Activated CD4-positive, alpha-beta memory T cell treated with anti-CD3 and anti-CD28 coated beads for 36 hours (primary cell): ENCODE measurements at places on chromosomes 12 and 14.
A peak's percentile ranks its signal among the peaks of the same experiment; 100 is the strongest.

DNA sequence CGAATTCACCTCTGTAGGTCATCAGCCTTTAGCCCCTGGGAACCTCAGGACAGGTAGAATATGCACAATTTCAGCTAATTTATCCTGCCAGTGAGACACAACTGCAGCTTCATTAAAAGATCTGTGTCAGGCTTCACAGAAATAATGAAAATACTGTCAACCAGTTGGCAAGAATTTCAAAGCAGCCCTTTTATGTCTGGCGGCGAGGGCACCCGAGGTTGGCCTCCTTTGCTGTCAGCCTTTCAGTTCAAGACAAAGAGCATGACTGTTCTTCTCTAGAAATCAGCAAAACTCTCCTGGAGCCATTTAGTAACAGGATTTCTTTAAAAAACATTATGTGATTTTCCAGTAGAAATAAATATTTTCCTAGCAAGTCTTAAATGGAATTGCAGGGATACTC, 75.9 kb downstream of the BBS10 start:
- no peak for DNase-seq

DNA sequence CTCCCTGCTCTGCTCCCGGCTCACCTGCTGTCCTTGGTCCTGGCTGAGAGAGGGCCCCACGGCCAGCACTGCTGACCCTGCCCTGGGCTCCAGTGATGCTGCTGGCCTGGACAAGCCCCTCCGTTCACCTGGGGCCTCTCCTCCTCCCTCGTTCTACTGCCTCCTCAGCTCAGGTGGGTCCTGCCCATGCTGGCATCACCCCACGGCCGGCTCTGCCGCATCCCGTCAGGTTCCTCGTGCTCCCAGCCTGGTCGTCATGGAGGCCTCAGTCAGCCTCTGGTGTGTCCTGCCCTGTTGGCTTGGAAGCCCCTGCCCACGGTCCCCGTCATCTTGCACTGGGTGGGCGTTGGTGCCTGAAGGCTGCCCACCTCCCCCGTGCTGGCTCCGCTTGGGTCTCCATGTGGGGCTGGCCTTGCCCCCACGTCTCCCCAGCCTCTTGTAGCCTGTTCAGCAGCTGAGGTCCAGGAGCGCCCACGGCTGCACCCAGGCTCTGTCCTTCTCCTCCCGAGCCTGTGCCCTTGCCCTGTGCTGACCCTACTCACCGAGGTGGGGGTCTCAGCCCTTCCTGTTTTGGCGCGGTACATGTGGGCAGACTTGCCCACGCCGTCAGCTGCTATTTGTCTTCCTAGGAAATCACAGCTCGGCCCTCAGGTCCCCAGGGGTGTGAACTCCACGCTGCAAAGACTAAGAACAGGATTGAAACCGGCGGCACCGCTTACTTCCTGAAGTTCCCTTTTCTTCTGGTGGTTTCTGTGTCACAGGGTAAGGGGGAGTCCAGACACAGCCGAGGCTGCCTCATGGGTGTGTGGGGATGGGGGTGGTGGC, 121.6 kb downstream of the TMEM121 start:
- DNase-seq: no peak

- no peak for DNase-seq
These were observed 6.9 kb downstream of the RTRAF start for GRCh38 chr14:51996148-51996746.

DNA sequence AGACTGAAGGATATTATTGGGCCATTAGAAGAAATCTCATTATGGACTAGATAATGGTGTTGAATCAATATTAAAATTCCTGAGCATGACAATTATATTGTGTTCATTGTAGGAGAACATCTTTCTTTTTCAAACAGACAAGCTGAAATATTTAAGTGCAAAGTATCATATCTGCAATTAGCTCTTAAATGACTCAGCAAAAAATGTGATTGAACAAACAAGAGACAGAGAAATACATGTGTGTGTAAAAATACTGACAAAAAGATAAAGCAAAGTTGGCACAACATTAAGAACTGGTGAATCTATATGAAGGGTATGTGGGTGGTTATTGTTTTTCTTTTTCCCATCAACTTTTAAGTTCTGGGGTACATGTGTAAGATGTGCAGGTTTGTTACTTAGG, 9.5 kb downstream of the CEP290 start:
- DNase-seq: no peak

DNA sequence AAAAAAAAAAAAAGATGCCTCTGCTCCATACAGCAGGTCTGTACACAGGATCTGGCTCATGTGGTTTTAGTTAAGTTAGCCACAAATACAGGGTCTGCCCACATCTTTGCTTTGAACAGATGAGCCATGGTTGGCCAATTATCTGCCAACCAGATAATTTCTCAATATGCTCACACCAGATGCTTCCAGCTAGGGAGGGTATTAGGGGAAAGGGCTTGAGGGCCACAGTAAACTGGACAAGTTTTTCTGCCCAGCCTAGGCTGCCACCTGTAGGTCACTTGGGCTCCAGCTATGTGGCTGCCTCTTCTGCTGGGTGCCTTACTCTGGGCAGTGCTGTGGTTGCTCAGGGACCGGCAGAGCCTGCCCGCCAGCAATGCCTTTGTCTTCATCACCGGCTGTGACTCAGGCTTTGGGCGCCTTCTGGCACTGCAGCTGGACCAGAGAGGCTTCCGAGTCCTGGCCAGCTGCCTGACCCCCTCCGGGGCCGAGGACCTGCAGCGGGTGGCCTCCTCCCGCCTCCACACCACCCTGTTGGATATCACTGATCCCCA, 776 bp downstream of the RDH5 start:
- DNase-seq: no peak

DNA sequence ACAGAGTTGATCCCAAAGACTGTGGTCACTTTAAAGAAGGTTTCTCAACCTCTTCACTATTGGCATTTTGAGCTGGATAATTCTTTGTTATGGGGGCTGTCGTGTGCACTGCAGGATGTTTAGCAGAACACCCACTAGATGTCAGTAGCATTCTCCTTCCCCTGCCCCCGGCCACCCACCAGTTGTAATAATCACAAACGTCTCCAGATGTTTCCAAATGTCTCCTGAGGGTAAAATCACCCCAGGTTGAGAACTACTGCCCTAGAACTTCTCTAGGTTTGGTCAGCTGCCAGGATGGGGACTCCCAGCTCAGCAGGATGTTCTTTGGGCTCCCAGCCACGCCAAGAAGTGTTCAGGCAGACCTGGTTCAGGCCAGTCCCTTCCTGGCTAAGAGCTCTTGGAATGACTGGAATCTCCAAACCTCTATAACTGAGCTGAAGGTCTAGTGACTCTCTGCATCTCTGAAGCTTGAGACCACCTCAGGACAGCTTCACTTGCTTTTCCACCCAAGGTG, 12.5 kb upstream of the AJUBA start:
- peak; percentile 40 for DNase-seq

DNA sequence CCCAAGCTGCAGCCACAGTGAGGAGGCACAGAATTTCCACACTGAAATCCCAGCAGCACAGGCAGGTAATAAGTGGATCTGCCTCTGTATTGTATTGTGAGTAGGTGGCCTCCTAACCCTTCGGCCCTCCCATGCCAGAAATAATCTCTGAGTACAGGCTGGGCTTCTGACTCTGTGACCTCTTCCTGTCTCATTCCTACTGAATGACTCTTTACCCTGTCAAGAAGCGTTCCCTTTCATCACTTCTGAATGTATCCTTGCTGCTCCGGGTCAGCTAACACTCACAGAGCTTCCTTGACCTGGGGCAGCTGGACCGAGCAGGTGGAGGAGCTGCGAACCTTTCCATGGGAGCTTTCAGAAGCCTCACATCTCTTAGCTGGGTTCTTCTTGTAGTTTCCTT, 119.6 kb downstream of the SLC8A3 start:
- no peak for DNase-seq

GRCh38 chr12:122873540-122873939, 22.4 kb downstream of the VPS37B start:
- no peak for DNase-seq

GRCh38 chr12:11134305-11134704, at the start of gene TAS2R30:
Gene TAS2R30 (minus strand): TSS chr12:11134644. CDS start chr12:11134244, 400 bp downstream.
- DNase-seq: no peak

DNA sequence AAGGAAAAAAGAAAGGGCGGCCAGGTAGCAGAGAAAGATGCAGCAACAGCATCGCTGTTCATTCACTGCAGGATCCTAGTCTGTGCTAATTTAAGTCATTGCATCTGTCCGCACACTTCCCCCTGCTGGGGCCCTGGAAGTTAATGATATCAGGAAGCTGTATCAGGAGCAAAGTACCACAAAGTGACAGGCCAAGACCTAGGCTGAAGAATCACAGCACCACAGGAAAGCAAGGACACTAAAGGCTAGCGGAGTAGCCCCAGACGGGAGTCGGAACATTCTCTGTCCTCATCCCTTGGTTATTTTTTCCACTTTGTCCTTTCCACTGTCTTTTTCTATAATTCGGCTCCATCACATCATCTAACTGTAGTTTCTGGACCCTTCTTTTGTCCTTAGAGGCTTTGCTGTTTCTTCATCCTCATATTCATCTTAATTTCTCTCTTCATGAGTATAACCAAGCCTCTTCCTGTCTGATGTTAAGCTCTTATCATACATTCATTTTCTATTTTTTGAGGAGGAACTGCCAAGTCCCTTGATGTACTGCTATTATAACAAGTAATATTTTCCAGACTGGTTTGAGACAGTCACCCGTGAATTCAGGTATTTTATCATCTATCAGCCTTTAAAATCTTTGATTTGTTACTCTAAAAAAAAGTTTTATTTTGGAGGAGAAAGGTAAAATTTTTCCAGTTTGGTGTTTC, 28.3 kb downstream of the DUSP16 start:
- DNase-seq: no peak

DNA sequence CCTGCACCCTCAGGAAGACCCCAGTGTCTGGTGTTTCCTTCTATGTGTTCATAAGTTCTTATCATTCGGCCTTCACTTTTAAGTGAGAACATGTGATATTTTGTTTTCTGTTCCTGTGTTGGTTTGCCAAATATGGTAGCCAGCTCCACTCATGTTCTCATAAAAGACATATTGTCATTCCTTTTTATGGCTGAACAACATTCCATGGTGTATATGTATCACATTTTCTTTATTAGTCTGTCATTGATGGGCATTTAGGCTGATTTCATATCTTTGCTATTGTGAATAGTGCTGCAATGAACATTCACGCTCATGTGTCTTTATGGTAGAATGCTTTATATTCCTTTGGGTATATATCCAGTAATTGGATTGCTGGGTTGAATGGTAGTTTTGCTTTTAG, 645.1 kb downstream of the SLC16A7 start:
- no peak for DNase-seq

DNA sequence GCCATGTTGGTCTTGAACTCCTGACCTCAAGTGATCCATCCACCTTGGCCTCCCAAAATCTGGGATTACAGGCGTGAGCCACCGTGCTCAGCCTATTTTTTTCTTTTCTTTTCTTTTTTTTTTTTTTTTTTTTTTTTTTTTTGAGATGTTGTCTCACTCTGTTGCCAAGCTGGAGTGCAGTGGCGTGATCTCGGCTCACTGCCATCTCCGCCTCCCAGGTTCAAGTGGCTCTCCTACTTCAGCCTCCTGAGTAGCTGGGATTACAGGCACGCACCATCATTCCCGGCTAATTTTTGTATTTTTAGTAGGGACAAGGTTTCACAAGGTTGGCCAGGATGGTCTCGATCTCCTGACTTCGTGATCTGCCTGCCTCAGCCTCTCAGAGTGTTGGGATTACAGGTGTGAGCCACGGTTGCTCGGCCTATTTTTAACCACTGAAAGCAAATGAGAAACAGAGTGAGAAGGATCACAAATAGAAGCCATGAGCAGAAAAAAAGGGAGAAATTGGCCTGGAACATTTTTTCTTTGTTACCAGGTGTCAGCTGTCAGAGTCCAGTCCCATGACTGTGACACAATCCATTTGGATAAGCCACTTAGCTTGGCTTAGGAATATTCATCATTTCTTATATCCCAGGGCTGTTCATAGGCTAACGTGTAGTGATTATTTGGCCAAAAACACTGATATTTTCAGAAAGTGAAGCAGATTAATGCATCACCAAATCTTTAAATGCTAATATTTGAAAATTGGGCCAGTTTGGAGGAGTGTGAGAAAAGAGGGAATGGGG, 7.9 kb upstream of the NFKBIA start:
- no peak for DNase-seq

- DNase-seq: no peak
These were observed 147.3 kb downstream of the RBM19 start for GRCh38 chr12:113818833-113819232.
